ENCODE measurements at places on chromosomes 6 and 20.

DNA sequence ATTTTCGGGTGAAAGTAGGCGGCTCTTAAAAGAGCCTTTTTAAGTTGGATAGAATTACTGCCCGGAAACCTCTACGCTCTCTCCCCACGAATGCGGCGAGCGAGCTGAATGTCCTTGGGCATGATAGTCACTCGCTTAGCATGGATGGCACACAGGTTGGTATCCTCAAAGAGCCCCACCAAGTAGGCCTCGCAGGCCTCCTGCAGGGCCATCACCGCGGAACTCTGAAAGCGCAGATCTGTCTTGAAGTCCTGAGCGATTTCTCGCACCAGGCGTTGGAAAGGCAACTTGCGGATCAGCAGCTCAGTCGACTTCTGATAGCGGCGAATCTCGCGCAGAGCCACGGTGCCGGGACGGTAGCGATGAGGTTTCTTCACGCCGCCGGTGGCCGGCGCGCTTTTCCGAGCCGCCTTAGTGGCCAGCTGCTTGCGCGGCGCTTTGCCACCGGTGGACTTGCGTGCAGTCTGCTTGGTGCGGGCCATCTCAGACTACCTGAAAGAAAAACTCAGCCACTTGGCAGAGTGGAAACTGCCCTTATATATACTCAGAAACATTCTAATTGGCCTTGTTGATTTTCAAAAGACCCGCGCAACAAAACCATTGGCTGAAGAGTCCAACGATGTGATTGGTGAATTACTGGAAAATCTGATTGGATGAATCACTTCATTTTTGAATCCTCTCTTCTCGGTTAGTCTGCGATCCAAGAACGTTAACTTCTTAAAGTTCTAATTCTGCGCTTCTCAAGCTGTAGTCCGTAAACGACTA, 93.9 kb upstream of the BTN3A2 start:
- no peak for DNase-seq

GRCh38 chr20:35465976-35466375, 10.6 kb downstream of the CEP250 start:
- no peak for DNase-seq

DNA sequence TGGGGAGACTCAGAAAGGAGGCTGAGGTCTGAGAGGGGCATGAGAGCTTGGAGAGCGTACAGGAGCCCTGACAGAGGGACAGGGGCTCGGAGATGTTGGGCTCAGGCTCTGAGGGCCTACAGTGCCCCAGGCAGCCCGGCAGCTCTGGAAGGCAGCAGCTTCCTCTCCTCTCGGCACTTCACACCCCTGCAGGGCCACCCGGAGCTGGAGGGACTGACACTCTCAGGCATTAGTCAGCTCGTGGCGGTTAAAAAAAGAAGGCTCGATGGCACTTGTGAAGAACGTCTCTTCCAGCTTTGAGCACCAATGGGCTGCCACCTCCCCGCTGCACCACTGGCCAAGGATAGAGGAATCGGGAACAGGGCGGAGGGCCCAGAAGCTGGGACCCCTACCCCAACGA, 62.6 kb upstream of the SIRPA start:
- no peak for DNase-seq

DNA sequence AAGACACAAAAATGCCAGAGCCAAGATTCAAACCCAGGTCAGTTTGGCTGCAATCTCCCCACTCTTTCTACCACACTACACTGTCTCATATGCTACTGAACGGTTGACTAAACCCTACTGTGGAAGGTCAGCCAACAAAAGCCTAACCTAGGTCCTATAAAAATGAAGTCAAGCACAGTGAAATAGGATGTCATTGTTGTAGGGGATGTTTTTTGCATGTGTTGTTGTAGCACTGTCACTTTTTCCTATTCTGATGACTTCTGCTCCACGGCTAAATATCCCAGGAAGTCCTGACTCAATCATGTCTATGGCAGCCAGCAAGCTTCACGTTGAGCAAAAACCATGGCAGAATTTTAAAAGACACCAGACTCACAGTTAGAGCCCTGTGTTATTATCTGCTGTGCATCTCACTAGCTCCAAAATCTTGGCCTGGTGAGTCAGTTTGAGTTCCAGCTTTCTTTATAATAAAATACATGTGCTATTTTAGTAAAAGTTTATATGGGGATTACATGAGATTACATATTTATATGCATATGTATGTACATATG, 322.1 kb upstream of the NT5E start:
- no peak for DNase-seq

DNA sequence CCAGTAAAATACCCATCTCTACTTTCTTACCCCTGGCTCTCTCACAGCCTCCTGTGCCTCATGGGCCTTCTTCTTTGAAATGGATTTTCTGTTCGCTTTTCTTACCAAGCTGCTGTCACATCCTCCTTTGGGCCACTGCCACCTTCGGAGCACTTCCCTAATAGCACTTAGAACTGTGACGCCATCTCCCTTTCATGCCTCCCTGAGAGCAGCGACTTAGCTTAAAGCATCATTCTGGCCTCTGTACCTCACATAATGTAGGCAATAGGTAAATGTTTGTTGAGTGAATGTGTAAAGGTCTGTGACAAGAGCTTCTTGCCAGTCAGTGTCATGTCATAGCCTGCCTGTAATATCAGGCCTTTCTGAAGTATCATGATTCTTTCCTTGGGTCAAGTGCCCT, 78.8 kb downstream of the ADGRG6 start:
- DNase-seq, result no peak

DNA sequence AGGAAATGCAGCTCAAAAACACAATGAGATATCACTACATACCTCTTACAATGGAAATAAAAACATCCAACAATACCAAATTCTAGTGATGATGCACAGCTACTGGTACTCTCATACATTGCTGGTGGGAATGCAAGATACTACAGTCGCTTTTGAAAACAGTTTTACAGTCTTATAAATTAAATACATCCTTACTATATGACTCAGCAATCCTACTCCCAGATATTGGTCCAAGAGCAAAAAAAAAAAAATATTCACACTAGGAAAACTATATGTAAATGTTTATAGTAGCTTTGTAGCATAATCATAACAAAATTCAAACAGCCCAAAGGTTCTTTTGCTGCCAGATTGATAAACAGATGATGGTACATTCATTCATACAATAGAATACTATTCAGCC, 217.4 kb upstream of the FAM83B start:
- no peak for DNase-seq

- DNase-seq, result no peak
Observed at GRCh38 chr6:129872586-129872985, 11.5 kb upstream of the TMEM244 start.

DNA sequence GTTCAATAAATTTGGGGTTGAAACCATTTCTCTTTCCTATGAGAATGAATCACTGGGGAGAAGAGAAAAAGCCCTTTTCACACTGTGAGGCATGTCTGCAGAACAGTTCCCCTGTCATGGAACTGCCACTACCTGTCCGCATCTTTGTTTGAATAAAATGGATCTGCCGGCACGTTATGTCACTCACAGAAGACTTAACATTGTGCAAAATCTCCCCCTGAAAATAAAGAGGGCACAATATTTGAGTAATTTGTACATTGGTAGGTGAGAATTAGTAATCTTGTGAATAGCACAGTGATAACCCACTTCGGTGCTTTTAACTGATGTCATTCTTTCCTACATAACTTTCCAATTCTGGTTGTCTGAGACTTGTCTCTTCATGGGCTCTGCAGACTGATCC, 804.0 kb downstream of the C6orf118 start:
- no peak for DNase-seq

- no peak for DNase-seq
Observed at GRCh38 chr20:18628330-18628920, 40.6 kb downstream of the DTD1 start.

- no peak for DNase-seq
Observed at GRCh38 chr6:36777801-36778200, 61.4 kb downstream of the CPNE5 start.

DNA sequence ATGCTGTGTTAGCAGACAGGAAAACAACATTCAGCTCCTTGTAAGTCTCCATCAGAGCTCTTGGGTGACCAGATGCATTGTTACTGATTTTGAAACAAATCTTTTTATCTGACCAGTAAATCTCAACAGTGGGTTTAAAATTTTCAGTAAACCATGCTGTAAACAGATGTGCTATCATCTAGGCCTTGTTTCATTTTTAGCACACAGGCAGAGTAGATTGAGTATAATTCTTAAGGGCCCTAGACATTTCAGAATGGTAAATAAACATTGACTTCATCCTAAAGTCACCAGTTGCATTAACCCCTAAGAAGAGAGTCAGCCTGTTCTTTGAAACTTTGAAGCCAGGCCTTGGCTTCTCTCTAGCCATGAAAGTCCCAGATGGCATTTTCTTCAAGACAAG, 237.2 kb upstream of the BMP2 start:
- DNase-seq, result no peak

- peak; percentile 58 for DNase-seq
Observed at GRCh38 chr6:34390531-34391472, 1.7 kb downstream of the NUDT3 start.

DNA sequence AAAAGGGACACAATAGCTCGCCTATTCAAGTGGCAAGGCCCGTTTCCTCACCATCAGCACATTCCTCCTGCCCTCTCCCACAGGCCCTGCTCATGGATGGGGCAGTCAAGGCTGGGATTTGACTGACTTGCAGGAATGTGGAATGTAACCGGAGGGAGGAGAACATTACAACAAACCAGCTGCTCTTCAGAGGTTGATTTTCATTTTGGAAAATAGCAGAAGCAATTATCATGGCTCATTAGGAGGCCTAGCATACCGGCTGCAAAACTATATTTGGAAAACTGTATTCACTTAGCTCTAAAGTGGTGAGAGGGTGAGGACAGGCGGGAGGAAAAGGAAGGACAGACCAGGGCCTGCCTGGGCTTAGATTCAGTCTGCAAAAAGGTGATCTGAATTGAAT, 283.7 kb downstream of the CD83 start:
- no peak for DNase-seq

DNA sequence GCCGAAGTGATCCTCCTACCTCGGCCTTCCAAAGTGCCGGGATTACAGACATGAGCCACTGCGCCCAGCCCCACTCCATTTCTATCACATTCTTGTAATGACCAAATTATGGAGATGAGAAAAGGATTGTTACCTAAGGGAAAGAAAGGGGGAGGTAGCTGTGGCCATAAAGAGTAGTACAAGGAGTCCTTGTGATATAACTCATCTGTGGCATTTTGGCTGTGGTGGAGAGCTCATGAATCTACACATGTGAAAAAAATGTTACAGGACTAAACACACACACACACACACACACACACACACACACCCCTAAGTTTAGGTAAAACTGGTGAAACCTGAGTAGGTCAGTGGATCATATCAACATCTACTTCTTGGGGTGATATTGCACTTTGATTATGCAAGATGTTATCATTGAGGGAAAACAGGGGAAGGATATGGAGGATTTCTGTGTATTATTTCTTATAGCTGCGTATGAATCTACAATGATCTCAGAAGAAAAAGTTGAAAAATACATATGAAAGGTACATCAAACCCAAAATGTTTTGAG, 251.5 kb downstream of the TSHZ2 start:
- no peak for DNase-seq

DNA sequence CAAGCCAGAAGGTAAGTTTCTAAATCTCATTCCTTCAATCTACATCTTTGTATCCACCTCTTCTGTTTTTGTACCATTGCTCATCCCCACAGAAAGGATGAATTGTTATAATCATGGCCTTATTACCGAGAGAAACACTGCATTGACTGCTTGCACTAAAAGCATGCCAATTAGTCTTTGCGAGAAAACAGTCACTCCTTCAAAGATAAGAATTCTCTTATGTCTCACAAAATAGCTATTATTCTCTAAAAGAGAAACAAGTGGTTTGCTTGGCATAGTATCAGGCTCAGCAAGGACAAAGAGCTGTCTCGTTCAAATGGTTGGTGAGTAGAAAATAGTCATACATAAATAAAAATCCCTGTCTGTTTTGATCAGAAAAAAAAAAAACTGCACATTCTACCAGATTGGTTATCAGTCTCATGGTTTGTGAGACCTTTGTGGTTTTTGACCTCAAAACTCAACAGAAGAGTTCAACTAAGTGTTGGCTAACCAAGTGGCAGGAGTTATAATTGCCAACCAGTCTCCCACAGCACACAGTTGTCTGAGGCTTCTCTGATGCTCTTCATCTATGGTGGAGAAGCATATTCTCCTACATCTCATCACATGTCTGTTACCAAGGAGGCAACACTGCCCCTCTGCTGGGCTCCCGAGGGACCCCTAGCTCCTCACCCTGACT, 35.1 kb upstream of the ARMH2 start:
- DNase-seq, result no peak

GRCh38 chr6:134544737-134545136, 226.8 kb upstream of the SGK1 start:
- no peak for DNase-seq

- no peak for DNase-seq
Observed at GRCh38 chr6:76516924-76517323, 444.5 kb upstream of the IMPG1 start.

All from AG04449 (cell line).